Bladder microvascular endothelial cell (primary cell): ENCODE measurements at places on chromosomes 16 and 17. TPM values are rescaled to one million over a fixed set of nuclear protein-coding genes. Genes with fewer than 3 reads are reported as not detected.

CSNK1D gene
- total RNA-seq = 40.8 and 76.5 TPM in 2 replicates

LAT gene
- 0.32 and 0.50 TPM in 2 replicates for total RNA-seq

ZNF785 gene
- 6.8 and 10.0 TPM in 2 replicates for total RNA-seq

HLF gene
- not detected in 2 replicates for total RNA-seq

TUBB3 gene
- total RNA-seq = 137 and 173 TPM in 2 replicates

PDXDC1 gene
- 50.5 and 100 TPM in 2 replicates for total RNA-seq

PIMREG gene
- total RNA-seq = 16.3 and 32.2 TPM in 2 replicates

ITGAL gene
- total RNA-seq = not detected in 2 replicates

FKBP10 gene
- 66.5 and 243 TPM in 2 replicates for total RNA-seq

KRTAP1-5 gene
- not detected in 2 replicates for total RNA-seq

PTX4 gene
- total RNA-seq = 0.13 and 0.16 TPM in 2 replicates

COG7 gene
- total RNA-seq = 6.5 and 17.8 TPM in 2 replicates
